ENCODE measurements at places on chromosomes 1 and 21.

- peak; percentile 29 for DNase-seq
Measured at GRCh38 chr1:5312862-5313261, 658.5 kb downstream of the AJAP1 start.

DNA sequence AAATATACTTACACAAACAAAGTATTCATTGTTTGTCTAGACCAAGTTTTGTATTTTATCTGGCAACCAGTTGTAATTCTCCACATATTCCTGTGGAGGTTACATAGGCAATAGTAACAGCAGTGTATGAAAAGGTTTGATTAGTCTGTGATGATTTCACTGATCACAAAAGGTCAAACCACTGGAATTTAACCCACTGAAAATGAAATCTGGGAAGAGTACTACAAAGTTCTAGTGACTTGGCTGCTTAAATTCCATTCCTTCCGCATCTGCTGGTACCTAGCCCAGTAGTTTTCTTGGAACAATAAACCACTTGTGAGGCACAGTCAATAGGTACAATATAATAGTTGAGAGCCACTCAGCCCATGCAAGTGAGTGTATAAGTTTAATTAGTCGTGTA, 205.4 kb downstream of the NFIA start:
- DNase-seq: no peak

DNA sequence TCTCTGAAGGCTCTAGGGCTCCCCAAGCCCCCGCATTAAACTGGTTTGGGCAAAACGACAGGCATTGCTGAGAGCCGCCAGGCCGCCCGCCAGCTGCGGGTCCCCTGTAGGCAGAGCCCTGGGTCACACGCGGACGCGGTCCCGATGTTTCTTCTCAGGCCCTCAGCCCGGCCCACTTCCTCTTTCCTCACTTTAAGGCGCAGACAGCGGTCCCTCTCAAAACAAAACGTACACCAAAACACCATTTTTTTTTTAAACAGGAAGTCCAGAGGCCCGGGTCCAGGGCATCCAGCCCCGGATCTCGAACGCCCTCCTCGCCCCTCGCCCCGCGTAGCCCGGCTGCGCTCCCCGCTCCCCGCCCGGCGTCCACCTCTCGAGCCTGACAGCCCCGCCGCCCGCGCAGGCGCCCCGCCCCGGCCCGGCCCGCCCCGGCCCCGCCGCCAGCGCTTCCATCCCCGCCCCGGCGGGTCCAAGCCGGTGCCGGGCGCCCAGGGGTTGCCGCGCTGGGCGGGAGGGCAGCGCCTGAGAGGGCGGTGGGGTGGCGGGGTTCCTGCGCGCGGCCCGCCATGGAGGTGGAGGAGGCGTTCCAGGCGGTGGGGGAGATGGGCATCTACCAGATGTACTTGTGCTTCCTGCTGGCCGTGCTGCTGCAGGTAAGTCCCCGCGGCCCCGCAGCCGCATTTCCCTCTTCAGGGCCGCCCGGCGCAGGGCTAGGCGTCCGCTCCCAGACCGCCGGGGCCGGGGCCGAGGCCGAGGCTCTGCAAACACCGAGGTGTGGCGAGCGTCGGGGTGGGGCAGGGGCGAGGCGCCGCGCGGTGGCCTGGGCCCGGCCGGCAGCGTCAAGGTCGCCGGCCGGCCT, at the start of gene SLC22A15:
TSS of gene SLC22A15 (plus strand) at position 452 of the 859 bp plus-strand sequence. CDS start at position 567, 115 bp downstream.
- peak; percentile 39 for DNase-seq

DNA sequence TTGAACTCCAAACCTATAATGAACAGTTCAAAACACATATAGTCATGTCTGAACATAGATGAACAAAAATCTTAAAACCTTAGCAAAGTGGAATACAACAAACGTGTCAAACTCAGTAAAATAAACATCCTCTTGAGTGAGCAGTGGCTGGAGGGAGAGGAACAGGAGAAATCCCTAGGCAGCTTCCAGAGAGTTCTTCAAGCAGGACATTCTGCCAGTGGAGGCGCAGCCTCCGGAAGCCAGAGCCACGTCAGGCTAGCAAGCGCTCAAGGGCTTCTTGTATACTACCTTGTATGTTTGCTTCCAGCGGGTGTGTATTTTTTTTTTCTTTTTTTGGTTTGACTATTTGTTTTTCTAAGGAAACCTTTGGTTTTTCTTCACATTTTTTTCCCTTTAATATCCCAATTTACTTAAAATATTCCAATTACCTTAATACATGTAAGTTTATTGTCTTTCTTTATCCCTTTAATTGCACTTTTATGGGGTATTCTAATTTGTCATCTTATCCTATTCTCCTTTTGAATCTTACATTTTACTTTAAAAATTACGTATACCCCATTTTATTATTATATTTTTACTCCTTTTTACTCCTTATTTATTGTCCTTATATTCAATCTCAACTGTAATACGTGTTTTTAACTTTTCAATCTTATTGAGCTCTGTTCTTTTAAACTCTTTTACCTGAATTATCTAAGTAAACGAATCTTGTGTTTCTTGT, 42.0 kb downstream of the COLGALT2 start:
- no peak for DNase-seq

Data from renal pelvis (tissue), 12 donors.